Fibroblast of skin of left biceps (primary cell): ENCODE measurements at places on chromosomes 2 and 18.

GRCh38 chr2:5826979-5827655 is 134.9 kb downstream of the SOX11 start:
- DNase-seq = no peak

DNA sequence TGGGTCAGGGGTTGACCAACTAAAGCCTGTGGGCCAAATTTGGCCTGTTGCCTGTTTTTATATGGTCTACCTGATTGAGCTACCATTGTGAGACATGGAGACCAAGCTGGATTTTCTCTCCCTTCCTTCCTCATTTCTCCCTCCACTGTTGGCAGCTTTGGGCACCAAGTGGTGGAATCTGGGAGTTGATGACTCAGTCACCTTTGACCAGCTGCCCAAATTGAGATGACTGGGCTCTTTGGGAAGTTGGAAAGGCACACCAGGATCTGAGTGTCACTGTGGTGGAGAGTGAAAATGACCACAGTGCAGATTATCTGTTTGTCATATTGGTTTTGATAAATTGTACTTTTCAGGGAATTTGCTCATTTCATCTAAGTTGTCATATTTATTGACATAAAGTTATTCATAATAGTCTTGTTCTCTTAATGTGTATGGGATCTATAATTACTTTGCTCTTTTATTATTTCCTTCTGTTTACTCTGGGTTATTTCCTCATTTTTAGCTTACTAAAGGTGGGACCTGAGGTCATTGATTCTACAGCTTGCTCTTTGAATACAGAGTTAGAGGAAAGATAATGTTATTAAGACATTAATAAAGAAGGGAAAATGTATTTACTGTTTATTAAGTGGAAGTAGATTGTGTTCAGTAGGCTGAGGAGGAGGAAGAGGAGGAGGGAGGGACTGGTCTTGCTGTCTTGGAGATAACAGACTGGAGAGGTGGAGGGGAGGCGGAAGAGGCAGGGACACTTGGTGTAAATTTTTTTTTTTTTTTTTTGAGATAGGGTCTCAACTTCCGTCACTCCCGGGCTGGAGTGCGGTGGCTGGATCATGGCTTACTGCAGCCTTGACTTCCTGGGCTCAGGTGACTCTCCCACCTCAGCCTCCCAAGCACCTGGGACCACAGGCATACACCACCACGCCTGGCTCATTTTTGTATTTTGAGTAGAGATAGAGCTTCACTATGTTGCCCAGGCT is 31.8 kb downstream of the AGFG1 start:
- DNase-seq = no peak

- no peak for DNase-seq
These were observed 121.1 kb upstream of the KLHL14 start for GRCh38 chr18:32893915-32894314.

DNA sequence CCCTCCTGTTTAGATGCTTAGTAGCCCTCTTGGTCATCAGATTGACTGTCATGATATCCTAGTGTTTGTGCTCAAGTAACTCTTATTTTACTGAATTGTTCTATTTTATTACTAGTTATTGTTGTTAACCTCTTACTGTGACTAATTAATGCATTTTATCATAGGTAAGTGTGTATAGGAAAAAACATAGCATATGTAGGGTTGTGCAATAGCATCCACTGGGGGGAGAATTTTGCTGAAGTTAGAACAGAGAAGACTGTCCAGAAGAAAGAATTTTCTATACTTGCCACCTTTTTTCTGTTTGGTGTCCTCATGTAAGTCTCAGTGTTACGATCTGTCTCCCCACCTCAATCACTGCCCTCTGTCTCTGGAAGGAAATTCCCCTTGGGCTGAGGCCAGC is 177.4 kb downstream of the RPIA start:
- no peak for DNase-seq

GRCh38 chr2:128069769-128070168 is 21.2 kb upstream of the UGGT1 start:
- no peak for DNase-seq

GRCh38 chr2:240857039-240858008 is 11.3 kb upstream of the AGXT start:
- no peak for DNase-seq

DNA sequence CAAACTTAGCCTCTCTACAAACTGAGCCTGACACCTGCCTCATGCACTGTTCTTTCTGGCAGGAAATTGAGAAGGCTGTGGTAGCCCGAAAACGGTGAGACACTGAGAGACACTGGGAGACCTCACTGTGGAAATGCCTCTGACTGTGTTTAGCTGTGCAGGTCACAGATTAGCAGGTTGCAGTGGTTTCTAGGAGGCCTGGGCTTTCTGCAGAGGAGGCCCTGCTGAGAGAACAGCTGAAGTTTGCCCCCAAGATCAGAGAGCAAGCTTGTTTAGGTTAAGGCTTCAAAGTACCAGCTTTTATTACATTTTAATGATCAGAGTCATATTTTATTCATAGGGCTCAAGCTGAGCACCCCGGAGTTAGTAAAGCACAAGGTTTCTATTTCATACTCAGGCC is 68.7 kb upstream of the LYPD6 start:
- DNase-seq = no peak

- DNase-seq = no peak
These were observed 13.3 kb upstream of the MTERF4 start for GRCh38 chr2:241115361-241115760.

DNA sequence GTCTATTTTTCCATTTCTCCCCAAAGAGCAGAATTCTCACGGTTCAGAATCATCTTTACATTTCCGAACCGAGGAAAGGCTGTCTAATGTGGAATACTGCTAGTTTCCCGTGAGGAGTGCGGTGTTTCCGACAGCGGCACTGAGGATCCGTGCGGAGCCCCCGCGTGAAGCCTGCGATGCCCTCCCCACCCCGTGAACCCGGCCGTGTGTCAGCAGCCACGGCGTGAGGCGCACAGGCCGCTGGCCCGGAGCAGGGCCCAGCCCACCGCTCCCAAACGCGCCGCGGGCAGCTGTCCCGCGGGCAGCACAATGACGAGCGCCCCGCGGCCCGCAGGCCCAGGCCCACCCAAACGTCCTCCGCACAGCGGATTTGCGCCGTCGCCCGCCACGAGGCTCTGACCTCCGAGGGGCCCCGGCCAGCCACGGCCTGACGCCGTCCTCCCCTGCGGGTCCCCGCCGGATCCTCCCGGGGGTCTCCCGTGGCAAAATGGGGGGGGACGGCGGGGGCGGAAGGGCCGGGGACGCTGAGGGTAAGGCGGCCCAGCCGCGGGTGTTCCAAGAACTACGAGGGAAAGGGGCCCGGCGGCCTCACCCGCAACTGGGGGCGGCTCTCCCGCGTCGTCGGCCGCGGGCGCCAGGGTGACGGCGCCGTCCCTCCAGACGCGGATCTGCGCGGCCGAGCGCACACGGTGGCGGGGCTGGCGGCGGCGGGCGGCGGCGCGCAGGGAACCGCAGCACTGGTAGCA is 796 bp downstream of the SPIRE1 start:
- no peak for DNase-seq

GRCh38 chr18:10057894-10058791 is 144.3 kb downstream of the VAPA start:
- peak; percentile 89 for DNase-seq

DNA sequence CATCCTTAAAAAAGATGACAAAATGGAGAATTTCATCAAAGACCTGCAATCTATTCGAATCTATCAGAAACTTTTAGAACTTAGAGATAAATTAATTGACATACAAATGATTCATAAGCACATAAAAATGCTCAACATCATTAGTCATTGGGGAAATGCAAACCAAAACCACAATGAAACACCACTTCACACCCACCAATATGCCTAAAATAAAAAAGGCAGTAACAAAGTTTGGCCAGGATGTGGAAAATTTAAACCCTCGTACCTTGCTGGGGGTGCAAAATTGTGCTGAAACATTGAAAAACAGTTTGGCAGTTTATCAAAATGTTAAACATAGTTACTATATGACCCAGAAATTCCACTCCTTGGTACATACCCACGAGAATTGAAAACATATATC is 11.5 kb upstream of the EIF2AK3 start:
- peak; percentile 20 for DNase-seq

DNA sequence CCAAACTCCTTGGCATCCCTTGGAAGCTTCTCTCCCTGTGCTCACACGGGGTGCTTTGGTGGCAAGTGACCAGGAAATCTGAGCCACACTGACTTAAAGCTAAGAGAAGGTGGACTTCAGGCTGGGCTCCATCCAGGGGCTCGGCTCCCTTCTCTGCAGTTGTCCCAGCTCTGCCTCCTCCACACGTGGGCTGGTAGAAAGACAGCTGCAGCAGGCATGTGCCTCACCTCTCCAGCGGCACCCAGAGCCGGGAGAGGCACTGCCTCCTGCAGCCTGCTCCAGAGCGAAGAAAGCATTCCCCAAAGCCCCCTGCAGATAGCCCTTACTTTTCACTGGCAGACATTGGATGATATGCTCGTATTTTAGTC is 11.3 kb downstream of the KCNF1 start:
- no peak for DNase-seq

- no peak for DNase-seq
These were observed 458.7 kb upstream of the ID2 start for GRCh38 chr2:8222979-8223694.

GRCh38 chr2:127515383-127515915 is 10.8 kb downstream of the IWS1 start:
- no peak for DNase-seq

DNA sequence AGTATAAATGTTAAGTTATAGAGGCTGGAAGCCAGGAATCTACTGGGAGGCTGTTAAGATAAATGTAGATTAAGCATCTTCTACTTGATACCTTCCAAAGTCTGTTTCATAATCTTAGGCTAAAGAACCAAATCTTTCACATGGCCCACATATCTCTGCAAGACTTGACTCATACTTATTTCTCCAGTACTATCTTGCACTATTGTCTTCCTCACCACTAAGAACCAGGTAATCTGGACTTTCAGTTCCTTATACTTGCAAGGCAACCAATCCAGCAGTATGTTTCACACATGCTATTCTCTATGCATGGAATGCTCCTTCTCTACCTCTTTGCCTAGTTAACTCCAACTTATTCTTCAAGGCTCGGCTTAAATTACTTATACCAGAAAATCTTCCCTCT is 62.2 kb downstream of the RBMS1 start:
- DNase-seq = no peak

- no peak for DNase-seq
These were observed 225.5 kb upstream of the RBMS1 start for GRCh38 chr2:160719116-160719515.

DNA sequence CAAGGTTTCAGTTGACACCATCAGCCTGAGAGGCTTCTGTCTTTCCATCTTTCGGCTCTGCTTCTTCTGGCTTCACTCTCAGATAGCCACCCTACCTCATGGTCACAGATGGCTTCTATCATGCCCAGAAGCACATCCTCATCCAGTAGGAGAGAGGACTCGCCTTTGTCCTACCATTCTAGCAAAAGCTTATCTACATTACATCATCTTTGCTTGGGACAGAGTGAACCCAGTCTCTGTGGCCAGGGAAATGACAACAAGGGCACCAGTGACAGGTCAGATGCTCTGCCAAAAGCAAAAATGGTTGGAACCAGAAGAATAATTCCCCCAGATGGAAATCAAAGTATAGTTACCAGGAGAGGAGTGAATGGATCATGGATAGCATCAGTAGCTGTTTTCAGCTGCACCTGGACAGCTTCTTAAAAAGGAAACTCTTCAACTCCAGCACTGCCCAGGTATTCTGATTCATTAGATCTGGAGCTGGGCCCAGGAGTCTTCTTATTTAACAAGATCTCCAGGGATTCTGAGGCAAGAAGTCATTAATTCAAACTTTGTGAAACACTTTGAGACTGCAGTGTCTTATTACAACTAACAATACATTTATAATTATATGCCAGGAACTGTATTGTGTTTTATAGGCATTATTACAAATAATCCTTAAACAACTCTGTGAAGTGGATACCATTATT is 257.7 kb upstream of the UBE2E3 start:
- DNase-seq = peak; percentile 53

DNA sequence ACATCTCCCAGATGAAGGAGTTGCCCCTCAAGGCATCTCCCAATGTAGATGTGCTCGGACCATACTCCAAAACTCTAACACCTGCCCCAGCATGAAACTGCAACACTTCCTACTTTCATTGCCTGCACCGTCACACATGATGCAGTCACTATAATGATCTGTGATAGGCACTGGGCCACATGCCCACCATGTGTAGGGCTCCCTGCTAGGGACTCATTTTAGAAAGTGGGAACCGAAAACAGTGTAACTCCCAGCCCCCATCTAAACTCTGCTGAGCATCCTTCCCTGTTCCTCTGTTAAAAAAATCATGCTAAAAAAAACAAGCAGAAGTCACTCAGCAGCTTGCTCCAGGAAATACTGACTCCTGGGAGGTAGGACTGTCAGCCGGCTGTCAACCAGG is 496.1 kb upstream of the RAB6C start:
- no peak for DNase-seq

DNA sequence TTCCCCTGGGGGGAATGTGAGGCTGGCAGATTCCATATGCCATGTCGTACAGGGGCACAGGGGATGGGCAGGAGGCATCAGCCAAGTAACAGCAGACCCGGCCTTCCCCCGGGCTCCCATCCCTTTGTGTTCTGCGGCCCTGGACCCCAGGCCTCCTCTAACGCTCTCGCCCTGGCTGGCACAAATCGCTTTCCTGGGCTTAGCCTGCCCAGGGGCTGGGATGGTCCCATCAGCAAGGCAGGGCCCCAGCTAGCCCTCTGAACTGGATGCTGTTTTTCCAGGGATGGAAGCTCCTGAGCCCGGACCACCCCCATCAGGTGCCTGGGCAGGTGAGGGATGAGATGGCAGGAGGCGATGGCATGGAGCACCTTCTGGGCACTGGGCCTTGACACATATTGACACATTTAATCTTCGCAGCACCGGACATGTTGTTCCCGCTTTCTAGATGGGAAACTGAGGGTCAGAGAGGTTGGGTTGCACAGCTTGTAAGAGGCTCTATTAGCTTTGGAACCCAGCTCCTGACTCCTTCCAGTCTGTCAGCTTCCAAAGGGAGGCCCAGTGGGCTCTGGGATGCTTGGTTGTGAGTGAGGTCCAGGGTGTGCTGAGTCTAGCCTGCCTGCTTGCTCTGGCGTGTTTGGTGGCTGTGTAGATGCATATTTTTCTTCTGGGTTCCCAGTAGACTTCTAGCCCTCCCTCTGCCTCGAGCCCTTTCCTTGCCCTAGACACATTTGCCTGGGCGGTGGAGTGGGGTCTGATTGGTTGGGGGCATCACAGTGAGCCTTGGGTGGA is 40.3 kb downstream of the GLI2 start:
- no peak for DNase-seq

DNA sequence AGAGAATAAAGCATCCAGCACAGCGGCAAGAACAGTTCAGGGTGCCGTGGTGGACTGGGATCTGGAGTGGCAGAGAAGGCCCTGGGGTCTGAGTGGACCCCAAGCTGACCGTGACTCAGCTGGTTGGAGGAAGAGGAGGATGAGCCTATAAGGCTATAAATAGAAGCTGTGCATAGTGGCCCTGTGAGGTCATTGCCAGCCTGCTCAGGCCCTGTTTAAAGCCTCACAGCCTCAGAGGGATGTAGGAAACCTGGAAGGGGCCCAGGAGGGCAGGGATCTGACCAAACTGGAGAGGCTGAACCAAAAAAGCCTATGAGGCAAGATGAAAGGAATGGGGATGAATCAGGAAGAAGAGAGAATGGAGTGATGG is 11.3 kb upstream of the DES start:
- peak; percentile 89 for DNase-seq

- no peak for DNase-seq
These were observed 45.2 kb upstream of the MEIS1 start for GRCh38 chr2:66389651-66390131.

GRCh38 chr2:42139101-42139500 is 30.1 kb upstream of the EML4 start:
- DNase-seq = no peak
